GM23338 (cell line): ENCODE measurements at places on chromosomes 2 and 18. TPM values are rescaled to one million over a fixed set of nuclear protein-coding genes. Genes with fewer than 3 reads are reported as not detected.

The LINC00305 gene
- total RNA-seq, result not detected in 2 replicates

DNA sequence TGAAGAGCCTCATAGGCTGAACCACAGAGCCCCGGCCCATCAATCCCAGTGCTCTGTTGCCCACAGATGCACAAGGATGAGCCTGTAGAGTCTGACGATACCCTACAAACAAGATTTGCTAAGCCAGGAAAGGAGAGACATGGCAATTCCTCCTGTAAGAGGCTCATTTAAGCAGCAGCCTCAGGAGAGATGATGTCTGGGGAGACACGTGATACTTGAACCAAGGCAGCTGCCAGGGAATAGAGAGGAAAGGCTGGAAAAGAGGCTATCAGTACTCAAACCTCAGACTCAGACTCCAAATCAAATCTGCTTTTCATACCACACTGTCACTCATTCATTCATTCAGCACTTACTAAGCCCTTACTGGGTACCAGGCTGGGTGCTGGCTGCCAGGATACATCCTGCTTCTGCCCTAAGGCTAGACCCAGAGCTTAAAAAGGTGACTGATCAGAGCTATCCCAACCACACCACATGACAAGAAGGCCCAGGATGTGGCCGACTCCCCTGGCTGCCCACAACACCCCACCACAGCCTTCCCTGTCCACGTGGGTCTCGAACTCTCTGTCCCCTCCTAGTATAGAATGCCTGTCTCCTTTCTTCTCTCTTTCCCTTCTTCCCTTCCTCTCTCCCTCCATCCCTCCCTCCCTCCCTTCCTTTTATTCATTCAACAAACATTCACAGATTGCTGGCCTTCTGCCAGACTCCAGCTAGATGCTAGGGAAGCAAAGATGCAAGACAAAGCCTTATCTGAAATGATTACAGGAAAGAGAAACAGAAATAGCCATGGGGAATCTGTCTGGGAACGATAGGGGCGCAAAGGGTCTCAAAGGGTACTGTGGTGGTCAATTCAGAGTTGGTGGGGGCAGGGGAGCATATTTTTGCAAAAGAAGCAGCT is 23.4 kb upstream of the KCNK3 start:
- no peak for DNase-seq

The ABCG5 gene
- not detected in 2 replicates for total RNA-seq

GRCh38 chr2:174846218-174846617 is 81.9 kb upstream of the CHRNA1 start:
- no peak for DNase-seq
